RWPE2 (cell line): ENCODE measurements at places on chromosomes 6 and 20.
A peak's percentile ranks its signal among the peaks of the same experiment; 100 is the strongest.

GRCh38 chr20:17227219-17227575 lies 357 bp downstream of the PCSK2 start:
- DNase-seq = no peak

- no peak for DNase-seq
These were observed 108.6 kb downstream of the ESR1 start for GRCh38 chr6:151916075-151916474.

- DNase-seq = no peak
These were observed 208.8 kb downstream of the TFAP2B start for GRCh38 chr6:51027283-51028065.

GRCh38 chr6:33143113-33143770 lies 49.0 kb downstream of the COL11A2 start:
- no peak for DNase-seq

DNA sequence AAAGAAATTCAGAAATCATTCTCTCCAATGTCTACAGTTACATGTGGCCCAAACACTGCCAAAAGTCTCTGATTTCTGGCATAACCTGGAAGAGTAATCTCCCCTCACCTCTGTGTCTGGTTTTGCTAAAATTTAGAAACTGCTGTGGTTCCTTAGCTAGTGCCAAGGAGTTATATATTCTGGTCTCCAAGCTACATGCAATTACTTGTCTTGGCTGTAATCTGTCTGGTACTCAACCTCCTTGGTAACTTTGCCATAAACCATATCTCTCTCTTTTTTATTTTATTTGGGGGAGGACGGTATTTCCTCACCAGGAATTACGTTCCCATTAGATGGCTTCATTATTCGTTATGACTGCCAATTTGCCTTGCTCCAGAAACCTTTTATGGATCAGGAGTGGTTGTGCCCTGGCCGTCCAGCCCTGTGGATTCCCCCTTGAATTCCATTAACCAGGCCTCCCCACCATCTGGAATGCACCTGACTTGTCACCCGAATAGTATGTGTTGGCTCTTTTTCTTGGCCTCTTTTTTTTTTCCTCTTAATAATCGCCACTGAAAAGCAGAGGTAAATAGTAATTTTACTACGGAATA lies 400.0 kb downstream of the CD83 start:
- DNase-seq = no peak

DNA sequence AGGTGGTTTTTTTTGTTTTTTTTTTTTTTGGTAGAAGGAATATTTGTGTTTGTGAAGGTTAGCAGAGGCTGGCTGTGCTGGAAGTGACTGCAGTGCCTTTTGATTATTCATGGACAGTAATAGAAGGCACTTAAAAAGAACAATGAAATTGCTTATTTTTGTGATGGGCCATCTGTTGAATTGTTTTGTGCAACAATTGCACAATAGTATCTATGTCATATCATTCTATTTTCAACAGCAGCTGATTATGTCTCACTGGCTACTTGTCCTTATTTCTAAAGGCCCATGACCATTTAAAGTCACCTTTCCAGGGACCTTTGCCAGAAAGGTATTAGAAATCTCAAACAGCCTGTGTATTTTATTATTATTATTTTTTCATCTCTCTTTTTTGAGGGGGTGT lies 70.6 kb downstream of the AFG1L start:
- DNase-seq = no peak

GRCh38 chr6:125888989-125889656 lies 67.4 kb upstream of the HINT3 start:
- DNase-seq = no peak

- DNase-seq = no peak
These were observed 53.2 kb downstream of the MRAP2 start for GRCh38 chr6:84086545-84087429.

DNA sequence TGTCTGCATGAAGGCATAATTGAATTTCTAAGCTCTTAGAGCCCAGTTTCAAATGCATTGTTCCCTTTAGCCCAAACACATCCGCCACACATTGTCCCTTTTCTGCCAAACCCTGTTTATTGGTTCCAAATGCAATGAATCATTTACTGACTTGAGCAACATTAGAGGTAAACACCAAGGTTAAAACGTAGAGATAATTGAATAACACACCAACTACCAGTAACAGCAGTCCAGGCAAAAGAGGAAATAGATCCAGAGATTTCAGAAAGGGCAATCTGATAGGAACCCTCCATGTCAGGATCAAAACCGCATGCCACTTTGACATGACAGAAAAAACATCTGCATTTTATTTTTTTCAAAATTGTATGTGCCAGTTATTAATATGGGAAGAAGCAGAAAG lies 114.8 kb downstream of the PKHD1 start:
- no peak for DNase-seq

DNA sequence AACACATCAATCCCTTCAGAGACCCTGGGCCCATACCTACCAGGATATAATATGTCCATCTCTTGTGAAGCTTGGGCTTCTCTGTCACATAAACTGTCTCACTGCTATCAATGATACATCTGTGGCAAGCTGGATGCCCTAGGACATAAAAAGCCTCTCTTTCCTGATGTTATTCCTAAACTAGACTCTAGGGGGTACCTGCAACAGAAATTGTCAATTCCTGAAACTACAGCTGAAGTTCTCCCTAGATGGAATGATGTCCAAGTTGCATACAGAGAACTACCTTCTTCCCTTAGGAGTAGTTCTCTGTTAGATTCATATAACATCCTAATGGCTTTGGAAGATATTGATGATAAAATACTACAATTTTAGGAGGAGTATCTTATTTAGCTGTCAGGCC lies 35.8 kb downstream of the TBX18 start:
- DNase-seq = no peak

DNA sequence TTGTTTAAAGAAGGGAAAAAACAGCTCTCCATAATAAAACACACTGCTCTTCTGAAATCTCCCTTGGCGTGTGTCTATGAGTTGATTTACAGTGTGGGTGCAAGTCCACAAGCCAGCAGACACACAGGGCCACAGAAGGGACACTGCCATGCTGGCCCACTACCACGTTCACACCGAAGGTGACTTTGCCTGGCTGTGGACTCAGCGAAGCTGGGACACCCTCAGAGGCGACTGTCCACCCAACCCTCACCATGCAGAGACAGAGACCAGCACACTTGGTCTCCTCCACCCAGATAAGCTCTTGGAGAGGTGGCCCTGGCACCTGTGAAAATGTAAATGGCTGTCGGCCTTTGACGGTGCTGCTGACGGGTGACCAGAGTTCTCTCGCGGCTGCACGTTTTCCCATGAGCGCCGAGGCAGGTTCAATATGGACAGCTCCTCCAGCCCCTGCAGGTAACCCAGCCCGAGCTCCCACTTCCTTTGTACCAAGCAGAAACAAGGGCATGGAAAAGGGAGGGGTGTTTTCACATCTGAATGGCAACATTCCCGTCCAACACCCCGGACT lies 78.0 kb downstream of the YTHDF1 start:
- DNase-seq = peak; percentile 75

GRCh38 chr20:1154691-1155090 lies 30.1 kb downstream of the TMEM74B start:
- no peak for DNase-seq

- no peak for DNase-seq
These were observed 35.3 kb upstream of the EZR start for GRCh38 chr6:158854214-158855101.

DNA sequence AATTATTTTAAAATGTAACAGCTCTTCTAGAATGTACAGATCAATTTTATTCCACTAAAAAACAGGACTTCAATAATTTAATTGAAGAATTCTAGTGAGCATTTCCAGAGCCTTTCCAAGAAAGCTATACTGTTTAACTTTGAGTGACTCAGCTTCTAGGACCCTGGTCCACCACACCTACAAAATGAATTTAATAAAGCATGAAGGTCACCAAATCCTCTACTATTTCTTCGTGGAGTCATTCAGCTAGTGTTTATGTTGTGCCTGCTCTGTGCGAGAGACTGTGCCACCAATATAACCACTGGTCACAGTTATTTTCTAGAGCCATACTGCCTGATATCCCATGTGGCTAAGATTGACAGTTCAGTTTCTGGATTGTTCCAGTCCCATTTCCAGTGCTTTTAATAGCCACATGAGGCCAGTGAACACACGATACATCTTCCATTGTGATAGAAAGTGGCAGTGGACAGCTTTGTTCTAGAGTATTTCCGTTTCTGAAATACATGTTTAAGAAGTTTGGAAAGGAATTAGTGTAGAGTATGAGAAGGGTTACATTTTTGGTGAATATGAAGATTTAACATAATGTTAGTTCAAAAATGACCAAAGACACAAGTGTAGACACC lies 160.7 kb downstream of the MTHFD1L start:
- DNase-seq = no peak

- no peak for DNase-seq
These were observed 38.4 kb downstream of the WDR27 start for GRCh38 chr6:169663468-169663867.

GRCh38 chr20:53652090-53652858 lies 58.6 kb upstream of the ZNF217 start:
- DNase-seq = no peak

DNA sequence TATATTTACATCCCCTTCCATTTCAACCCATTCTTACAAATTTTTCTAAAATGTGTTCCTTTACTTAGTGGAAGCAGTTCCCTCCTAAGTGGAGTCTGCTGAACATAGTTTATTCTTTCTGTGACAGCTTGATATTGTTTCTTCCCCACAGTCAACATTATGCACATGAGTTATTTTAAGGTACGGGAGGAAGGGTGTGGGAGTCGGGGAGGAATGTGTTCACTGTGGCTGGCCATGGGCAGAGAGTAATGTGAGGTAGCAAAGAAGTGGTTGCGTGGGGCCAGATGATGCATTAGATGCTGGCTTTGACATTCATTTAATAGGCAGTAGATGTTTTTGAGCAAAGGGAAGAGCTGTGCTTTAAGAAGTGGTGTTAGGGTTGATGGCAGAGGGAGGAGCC lies 98.5 kb downstream of the ARMC2 start:
- no peak for DNase-seq

DNA sequence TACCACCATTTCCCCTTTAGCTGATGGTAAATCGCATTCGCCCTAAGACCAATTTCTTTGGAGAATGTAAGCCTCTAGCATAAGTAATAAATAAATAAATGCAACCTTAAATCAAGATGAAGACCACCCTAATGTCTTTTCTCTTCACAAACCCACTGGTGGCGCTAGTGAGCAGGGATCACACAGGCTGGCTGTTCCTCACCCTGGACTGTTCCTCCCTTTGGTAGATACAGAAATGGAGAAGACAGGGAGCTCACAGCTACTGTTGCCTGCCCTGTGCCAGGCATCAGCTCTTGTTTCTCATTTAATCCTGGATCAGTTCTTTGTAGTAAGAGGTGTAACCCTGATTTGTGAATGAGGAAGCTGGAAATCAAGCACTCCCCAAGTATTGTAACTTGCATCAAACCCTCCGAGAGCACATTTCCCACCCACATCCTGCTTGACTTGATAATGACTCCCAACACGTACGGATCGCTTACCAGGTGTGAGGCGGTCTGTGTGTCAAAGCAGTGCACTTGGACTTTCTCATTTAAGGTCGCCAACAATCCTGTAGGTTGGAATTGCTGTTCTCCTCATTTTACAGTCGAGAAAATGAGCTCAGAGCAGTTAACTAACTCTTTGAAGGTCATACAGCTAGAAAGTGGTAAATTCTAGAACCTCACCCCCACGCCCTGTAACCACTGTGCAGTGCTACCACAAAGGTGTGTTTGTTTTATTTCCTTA lies 236.1 kb downstream of the TSHZ2 start:
- no peak for DNase-seq

DNA sequence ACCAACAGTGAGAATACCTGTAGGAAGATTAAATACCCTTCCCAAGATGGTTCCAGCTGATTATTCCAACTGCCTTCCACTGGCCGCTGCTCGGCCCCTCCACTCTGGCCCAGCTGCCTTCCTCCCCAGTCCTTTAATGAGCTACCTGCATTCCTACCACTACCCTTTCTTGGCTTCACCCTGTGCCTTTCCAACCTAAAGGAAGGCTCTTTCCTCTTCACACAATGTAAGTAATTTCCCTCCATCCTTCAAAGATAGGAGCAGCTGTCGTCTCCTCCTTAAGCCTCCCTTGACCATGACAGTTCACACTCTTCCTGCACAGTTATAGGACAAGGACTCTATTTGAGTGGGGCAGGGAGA lies 16.2 kb upstream of the SNX9 start:
- no peak for DNase-seq
